NB4 (cell line): ENCODE measurements at places on chromosomes 6 and 20.

GRCh38 chr6:69846770-69847491, 19.4 kb upstream of the COL19A1 start:
- DNase-seq = no peak

GRCh38 chr20:47781632-47782031, 3.6 kb downstream of the SULF2 start:
- no peak for DNase-seq

GRCh38 chr20:44714102-44714700, 968 bp upstream of the CCN5 start:
- DNase-seq = no peak

DNA sequence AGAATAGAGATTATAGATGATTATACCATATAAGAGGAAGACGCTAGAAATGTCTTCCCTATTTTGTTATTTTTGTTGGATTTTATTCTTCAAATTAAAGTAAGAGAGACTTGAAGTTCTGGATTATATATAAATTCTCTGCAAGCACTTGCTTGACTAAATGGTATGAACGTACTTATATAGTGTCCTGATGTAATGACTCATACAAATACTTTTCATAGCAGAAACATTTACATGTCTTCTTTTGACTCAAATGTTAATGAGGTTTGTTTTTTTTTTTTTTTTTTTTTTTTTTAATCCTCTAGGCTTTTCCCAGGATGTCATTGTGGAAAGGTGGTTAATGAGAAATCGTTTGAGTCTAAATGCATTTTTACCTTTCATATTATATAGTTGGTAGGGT, 55.0 kb downstream of the PDE7B start:
- DNase-seq = no peak

- DNase-seq = peak; percentile 70
Measured at GRCh38 chr6:29490055-29490454, 2.3 kb upstream of the MAS1L start.

DNA sequence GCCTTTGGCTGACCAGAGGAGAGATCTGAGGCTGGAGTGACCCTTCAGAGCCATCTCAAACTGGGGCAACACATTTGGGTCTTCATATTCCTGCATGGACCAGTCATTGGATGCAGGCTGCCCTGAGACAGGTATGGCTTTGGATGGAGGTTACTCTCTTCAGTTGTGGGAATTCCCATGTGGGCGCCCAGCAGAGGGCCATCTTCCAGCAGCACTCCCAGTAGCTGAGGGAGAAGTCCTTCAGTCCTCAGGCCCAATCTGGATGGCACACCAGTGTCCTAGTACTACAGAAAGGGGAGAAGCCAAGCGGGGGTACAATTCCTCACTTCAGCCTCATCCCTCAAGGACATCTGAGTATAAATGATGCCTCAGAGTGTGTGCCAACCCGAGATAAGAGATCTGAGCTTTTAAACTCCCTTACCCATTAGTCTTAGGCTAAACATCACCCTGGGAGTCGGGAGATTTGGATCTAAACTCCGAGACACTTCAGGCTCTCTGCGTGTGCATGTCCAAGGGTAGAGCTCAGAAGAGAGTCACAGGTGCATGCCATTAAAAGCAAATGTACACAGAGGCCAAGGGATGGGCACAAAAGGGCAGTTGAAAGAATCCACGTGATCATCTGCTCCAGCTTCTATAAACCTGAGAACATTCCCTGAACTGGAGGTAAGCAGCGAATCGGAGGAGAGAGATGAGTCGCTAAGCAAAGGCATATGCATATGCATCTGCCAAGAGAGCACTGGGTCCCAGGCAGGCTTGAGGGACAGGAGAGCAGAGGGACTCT, 204.6 kb downstream of the CD83 start:
- DNase-seq = no peak

GRCh38 chr6:147204843-147205311, 660 bp downstream of the STXBP5 start:
- no peak for DNase-seq

DNA sequence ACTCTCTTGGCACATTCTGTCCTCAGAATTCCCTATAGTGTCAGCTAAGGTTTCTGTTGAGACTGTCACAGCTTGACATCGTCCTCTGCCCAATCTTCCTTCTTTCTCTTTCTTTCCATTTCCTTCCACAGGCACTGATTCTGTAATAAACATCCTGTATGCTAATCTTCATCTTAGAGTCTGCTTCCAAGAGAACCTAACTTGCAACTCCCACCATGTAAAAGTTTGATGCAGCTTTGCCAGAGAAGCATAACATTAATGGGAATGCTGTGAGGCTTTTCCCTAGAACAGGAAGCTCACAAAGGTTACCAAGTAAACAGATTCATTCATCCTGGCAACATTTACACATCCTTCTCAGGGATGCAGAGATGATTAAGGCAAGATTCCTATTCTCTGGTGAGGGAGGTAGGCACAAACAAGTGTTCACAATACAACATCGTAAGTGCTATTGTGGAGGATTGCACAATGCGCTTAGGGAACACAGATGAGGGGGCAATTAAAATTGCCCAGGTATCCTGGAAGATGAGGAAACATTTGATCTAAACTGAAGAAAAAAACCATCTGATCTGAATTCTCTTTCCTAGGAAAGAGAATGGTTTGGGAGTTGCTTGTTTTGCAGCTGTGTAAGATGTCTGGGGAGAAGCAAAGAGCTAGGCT, 74.7 kb downstream of the GRM1 start:
- DNase-seq = no peak
